ENCODE measurements at places on chromosomes 5 and 9.

DNA sequence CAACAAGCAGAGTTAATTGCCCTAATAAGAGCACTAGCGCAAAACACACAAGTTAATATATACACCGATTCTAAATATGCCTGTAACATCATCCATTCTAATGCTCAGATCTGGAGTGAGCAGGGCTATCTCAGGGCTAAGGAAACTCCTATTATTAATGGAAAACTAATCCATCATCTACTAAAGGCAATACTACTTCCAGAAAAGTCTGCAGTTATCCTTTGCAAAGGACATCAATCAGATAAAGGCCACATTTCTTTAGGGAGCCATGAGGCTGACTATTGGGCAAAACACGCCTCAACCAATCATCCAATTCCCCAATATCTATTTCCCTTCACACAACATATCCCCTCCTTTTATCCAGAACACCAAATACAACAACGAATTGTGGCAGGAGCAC is 1032.3 kb upstream of the NUDT12 start:
- no peak for DNase-seq

DNA sequence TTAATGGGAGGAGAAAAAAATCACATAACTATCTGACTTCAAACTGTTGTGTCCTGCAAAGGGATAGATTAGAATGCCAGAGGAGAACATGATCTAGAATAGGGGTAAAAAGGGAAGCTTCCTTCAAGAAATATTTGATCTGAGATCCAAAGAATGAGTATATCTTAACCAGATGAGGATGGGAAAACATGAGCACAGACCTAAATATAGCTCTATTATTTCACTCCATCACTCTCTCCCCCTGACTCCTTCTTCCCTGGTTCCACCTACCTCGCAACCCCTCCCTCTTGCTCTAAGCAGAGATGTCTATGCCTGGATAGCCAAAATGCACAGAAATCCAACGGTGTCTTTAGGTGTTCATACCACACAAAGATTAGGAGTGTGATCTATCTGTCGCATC is 36.4 kb downstream of the NR4A3 start:
- DNase-seq = no peak

DNA sequence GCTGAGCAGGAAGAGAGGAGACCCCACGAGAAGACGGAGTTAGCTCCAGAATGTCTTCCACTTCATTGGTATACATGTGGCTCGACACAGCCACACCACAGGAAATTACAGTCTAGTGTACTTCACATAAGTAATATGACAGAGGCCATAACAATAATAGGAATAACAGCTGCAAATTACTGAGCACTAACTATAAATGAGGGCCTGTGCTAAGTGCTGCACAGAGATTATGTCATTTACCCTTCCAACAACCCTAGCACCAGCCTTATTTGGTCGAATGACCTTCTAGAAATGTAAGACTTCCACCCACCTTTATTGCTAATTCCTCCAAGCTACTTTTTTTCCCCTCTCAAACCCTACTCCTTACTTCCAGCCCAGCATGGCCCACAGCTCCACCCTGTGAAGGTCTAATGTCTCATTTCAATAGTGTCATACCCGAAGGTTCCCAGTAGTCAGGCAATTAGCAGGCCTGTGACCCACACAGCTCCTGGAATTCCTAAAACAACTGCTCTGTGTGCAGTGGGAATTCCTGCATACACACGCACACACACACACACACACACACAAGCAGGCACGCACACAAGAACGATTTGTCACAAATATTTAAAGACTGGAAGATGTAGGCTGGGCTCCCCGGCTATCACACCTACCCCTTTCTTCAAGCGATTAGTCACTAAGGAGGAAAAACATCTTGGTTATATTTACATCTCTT is 134.5 kb downstream of the FRMD3 start:
- no peak for DNase-seq

DNA sequence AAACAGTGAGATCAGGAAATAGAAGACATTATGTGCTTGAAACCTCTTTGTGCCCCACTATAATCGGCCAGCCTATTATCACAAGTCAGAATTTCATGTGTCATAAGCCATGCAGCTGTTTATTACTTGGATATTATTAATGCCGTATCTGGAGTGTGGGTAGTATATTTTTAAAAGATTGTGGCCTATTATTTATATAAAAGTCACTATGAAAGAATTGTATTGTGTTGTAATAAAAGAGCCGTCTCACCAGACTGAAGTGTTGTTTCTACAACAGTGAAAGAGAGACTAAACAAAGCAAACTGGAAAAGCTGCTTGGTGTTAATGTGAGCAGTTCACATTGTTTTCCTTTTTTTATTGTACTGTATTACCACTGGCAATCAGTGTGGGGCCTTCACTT is 449.1 kb downstream of the PSAT1 start:
- DNase-seq = no peak

DNA sequence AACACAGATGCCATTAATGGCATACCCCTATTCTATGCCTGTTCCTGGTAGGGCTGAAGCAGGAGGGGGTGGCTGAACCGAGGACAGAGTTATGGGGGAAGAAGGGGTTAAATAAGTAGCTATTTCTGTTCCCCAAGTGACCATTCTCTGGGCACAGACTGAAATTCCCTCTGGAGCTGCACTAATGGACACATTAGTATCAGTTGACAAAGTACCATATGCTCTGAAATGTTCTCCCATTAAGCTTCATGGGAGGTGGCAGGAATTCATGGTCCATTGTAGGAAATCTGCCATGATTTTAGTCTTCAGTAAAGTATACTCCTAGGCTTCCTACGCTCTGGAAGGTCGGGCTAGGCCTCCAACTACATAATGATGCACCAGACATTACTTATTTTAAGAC is 10.5 kb upstream of the FRMPD1 start:
- DNase-seq = no peak

DNA sequence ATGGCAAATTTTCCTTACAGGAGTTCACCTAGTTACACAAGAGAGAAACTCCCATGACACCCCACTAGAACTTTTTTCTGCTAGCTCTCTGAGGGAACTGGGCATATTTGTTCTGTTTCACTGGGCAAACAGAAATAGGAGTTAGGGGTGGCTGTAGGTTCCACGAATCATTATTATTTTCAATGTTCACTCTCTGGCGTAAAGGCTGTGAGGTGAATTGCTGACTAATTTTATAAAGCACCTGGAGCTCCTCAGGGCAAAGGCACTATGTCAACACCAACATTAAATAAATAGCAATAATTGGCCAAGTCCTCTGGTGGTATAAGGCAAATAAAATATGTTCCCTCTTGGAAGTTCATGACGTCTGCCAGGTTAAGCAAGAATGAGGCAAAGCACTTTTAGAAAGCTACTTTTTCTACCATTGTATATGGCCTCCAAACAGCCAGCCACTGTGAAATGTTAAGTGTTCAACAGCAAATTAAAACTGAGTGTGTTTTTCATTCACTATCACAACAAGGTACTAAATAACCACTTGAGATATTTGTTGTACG is 344.6 kb downstream of the PDE4D start:
- no peak for DNase-seq

DNA sequence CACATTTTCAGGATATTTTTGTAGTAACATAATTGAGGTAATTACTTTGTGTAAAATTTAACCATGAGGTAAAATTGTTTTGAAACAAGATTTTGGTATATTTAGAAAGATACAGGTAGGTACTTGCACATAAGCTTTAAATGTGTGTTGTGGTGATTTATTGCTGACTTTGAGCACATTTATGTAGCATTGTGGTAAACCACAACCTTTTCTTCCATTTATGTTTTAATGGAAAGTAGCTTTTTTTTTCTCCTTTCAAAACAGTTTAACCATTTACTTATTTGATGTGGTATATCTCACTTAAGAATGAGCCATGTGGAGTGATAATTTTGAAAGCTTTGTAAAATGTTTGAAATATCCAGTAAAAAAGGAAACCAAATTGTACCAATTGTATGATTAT is 35.6 kb downstream of the FCHO2 start:
- no peak for DNase-seq

DNA sequence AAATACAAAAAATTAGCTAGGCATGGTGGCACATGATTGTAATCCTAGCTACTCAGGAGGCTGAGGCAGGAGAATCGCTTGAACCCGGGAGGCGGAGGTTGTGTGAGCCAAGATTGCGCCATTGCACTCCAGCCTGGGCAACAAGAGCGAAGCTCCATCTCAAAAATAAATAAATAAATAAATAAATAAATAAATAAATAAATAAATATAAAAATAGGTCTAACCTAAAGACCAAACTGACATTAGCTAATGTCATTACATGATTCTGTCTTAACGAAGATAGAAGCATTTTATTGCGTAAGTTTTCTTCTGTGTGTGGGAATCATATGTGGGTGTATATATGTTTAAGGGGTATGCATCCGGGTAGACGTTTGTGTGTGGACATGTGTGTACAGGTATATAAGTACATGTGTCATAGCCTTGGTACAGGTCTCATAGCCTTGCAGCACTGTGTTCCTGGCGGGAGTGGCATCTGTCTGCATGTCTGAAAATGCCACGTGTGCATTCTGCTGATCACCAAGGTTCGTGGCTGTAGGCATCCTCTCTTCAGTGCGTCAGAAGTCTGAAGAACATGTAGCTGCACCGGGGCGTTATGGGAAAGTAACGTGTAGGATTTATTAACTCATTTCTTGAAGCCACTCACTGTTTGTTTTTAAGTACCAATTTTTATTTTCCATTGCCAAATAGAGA is 298.1 kb downstream of the NR3C1 start:
- DNase-seq = no peak

DNA sequence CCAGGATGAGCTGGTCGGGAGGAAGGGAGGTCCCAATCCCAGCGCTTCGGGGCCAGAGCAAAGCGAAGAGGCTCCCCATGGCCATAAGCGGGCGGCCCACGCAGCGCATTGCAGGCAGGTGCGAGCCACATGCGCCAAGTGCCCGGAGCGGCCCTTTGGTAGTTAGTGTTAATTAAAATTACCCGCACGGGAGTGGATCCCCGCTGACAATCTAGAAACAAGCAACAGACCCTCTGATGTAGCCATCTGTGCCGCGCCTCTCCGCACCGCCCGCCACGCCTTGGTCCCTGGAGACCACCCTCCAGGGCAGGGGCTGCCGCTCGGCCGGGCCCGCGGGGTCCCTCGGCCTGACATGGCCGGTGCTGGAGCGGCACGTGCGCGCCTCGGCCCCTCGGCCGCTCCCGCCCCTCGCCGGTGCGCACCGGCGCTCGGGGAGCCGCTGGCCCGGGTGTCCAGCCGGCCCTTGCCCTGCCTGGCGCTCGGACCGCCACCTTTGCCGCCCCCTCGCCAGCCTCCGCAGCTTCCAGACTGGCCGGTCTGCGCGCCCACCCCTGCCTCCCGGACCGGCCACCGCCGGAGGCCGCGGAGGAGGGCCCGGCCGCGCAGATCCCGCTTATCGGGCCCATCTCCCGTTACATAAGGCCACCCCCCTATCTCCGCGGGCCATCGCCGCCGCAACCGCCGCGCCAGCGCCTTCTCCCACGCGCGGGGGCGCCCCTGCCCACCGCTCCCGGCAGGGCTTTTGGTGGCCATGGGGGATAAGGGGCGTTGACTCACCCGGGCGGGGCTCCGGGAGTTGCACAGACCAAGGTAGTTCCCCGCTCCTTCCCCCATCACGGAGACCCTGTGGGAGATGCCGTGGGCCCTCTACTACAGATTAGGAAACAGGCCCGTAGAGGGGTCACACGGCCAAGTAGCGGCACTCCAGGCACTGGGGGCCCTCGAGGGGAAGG is 1.9 kb upstream of the IL13 start:
- no peak for DNase-seq

GRCh38 chr5:167481345-167481744 is 810.1 kb upstream of the WWC1 start:
- DNase-seq = no peak

- DNase-seq = no peak
Observed at GRCh38 chr9:11414241-11414640, 801.4 kb upstream of the PTPRD start.

GRCh38 chr5:31408814-31409213 is 123.1 kb downstream of the DROSHA start:
- DNase-seq = no peak

- DNase-seq = no peak
Observed at GRCh38 chr5:8912106-8912505, 633.8 kb downstream of the SEMA5A start.

DNA sequence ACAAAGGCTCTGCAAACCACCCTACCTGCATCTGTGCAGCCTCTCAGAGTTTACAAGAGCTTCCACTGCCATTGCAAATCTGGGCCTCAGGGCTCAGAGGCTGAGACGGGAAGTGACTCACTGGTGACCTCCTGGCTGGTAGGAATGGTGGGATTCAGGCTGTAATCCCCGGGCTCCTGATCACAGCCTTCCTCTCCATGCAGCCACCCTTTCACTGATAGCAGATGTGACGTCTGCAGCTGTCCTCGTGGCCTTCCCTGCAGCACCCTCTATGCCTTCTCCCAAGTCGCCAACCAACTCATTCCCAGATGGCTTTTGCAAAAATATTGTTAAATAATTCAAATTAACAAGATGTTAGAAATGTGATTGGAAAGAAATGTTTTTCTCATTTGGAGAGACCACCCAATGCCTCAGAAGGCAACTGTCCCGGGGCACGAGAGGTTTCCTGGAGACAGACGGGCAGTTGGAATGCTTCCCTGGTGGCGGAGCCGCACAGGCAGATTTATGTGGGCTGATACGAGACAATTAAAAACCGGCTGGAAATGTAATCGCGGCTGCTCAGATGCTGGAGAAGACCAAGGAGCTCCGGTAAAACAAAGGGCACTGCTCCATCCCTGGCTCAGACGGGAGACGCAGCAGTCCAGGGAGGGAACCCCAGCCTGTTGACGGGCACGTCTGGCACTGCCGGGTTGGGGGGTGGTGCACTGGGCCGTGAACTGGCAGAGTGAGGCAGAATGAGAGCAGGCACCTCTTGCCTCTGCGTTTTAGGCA is 34.4 kb upstream of the SLC25A51 start:
- no peak for DNase-seq

GRCh38 chr9:112725961-112726360 is 8.0 kb upstream of the INIP start:
- no peak for DNase-seq

- no peak for DNase-seq
Observed at GRCh38 chr5:124736082-124736804, 10.2 kb downstream of the ZNF608 start.

DNA sequence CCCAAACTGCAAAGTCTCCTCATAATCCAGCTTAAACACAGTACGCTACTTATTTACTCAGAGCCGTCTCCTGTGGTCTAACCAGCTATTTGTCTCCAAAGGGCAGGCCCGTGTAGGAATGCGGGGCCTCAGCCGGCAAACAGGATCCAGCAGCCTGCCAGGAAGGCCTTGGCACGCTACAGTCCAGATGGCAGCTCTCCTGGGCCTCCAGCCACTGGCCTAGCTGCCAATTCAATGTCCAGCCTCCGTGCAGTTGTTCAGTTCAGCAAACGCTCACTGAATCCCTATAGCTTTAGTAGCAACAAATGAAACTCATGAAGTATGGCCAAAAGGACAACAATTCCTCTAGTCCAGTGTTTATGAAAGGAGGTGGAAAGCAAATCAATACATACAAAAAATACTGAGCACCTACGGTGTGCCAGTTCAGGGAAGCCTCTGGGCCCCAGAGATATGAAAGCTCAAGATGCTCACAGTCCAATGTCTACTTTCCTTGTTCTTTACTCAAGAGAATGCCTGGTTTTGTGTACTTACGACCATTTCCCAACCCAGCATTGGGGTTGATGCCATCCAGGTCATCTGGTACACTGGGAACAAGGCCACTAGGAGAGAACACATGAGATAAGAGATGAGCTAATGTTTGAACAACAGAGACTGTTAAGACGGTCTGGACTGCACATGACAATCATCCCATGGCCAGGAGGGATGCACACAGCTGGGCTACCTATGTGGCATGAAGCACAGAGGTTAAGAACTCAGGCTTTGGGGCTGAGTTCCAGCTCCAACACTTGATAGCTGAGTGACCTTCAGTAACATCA is 8.3 kb downstream of the CDK5RAP2 start:
- DNase-seq = no peak

All from cortex of kidney (tissue), 1 donor.